ENCODE measurements at places on chromosomes 7 and 10.

DNA sequence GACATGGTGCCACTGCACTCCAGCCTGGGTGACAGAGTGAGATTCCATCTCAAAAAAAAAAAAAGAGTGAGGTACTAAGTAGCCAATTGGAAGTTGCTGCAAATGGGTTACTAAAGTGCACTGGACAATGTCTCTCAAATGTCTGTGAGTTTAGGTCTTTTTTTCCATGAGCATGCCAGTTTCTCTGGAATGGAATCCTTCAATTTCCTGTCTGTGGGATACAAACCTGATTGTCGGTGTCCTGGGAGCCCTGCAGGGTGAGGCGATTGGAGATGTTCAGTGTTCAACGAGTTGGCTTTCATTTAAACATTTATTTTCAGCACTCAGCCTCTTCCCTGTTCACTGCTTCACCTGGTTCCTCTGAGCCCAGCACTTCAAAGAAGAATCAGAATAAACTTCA lies 5.3 kb upstream of the CALD1 start:
- no peak for DNase-seq

DNA sequence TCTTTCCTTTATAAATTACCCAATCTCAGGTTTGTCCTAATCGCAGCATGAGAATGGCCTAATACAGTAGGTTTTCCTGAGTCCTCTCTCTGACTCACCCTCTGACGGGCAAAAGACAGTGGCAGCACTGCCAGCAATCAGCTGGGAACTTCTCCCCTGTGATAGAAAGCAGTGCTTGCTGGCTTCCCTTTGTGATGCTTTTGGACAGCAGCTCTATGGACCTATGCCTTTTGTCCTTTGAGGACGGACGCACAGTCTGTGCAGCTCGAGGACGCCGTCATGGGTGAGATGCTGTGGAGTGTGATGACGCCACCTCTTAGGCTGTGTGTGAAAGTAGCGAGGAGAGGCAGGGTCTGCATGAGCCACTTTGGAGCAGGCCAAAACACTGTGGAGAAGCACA lies 68.8 kb downstream of the KIAA1217 start:
- no peak for DNase-seq

- peak; percentile 80 for DNase-seq
Measured at GRCh38 chr10:61463035-61463909, 10.1 kb upstream of the TMEM26 start.

- DNase-seq = no peak
Measured at GRCh38 chr7:8149222-8149621, 112.7 kb downstream of the ICA1 start.

DNA sequence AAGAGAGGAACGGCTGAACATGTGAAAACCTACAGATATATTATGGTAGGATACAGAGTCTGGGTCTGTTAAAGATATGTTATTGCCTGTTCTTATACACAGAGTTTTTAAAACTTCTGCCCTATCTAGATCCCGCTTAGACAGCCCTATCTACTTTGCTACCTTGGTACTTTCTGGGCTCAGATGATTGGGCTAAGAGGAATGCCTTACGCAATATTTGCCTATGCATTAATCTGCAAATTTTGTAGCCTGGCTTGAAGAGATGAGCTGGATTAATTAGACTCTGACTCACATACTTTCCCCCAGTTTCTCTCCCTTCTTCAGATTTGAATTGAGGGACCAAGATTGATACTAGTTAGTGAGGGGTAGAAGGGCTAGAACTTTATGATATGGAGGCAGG lies 33.6 kb upstream of the A1CF start:
- DNase-seq = no peak

GRCh38 chr7:158284121-158284520 lies 303.5 kb downstream of the PTPRN2 start:
- DNase-seq = no peak

DNA sequence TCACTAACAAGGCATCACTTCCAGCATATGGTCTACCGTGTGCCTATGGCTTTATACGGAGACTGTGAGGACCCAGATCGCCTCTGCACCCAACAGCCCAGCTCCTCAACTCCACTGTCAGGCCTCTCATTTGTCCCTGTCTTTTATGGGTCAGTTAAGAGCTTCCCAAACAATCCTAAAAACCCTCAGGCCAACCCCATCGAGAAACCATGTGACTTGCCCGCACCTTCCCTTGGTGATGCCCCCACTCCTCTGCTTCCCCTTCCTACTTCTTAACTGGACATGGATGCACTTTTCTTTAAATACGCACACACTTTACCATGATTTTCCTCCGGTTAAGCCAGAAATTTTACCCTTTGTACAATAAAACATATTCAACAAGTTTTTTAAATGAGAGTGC lies 46.8 kb downstream of the BAIAP2L1 start:
- no peak for DNase-seq

DNA sequence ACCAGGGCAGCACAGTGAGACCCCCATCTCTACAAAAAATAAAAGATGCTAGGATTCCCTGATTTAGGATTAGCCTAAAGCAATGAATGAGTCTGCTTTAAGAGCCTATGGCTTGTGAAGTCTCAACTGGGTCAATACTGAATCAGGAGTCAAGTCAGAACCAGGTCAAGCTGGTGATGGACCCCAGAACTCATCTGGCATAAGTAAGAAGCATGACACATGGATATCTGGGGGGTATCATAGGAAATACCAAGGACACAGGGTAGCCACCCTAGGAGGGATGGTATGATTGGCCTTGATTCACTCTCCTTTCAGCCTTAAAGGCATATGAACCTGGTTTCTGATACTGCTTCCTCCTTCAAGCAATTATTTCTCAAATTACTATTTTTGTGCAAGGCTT lies 78.4 kb upstream of the FAM133B start:
- no peak for DNase-seq

DNA sequence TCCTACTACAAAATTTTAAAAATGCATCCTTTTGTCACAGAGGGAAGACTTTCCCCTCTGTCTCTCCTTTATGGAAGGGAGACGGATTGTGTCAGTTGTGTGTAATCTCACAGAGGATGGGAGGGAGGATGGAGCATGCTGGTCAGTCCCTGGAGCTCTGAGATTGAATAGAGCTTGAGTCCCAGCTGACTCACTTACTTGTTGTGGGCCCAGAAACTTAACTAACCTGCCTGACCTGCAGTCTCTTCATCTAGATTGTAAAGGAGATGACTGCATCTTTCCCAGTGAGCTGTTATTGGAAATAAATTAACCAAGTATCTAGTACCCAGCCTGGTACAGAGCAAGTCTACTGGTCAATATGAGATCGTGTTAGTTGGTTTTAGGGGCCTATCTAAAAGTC lies 77.9 kb upstream of the ADO start:
- no peak for DNase-seq

DNA sequence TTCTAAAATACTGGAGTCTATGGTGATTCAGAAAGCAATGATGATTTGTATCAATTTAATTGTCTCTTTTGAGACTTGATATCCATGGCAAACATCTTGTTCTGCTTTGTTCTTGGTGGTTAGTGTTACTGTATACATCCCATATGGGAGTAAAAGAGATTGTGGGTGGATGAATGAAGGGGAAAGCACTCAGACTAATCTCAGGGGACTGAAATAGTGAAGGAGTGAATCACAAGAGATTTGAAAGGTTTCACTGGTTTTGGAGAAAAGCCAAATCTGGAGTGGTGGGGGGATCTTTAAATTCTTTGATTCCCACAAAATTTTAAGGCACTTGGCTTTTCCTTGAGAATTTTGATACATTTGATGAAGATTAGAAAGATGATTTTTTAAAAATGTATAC lies 369.4 kb downstream of the INHBA start:
- DNase-seq = no peak

DNA sequence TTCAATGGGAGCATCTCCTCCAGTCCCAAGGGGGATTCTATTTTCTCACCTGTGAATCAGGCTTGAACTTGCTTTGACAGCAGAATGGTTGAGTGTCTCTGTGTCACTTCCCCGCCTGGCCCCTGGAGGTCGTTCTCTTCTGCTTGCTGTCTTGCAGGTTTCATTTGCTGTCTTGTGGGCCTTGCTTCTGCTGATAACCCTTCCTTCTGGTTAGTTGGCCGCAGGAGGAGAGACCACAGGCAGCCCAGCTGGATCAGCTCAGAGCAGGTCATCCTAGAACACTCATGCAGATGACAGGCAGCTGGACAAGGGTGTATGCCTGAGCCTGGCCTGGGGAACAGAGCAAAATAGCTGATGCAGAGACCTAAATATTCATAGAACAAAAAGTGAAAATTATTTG lies 344.2 kb upstream of the ADARB2 start:
- DNase-seq = no peak

Data from AG09309 (cell line).